NCI-H2171 (cell line): ENCODE measurements at places on chromosomes 12 and 14.

DNA sequence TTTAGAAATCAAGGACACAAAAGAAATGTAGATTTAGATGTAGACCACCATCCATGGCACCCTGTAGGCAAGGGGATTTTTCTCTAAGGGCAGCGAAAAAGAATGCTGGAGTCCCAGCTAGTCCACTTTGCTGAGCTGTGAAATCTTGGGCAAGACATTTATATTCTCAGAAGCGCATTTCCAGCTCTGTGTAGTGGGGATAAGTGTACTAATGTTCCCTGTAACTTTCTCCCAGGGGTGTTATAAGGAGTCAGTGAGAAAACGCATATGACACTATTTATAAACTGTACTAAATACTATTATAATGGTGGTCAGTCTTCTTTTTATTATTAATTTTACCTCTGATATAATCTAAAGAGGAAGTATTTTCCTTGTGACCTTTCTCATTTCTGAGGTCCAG lies 133.4 kb upstream of the FRMD6 start:
- DNase-seq: no peak

- no peak for DNase-seq
Measured at GRCh38 chr14:23099212-23099861, 4.0 kb downstream of the C14orf119 start.

DNA sequence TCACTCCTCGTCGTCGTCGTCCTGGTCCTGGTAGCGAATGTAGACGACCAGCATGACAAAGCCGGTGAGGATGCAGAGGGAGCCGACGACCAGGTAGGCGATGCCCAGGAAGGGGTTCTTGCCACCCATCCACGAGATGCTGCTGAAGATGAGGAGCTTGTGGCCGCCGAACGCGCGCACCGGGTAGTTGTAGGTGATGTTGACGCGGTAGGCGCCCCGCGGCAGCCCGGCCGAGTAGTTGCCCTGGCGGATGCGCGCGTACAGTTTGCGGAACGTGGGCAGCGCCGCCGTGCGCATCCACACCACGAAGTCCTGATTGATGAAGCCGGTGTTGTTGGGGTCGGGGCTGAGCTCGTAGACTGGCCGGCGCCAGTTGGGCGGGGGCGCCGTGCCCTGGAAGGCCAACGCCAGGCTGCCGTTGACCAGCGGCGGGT lies 1.0 kb downstream of the TMEM30B start:
- no peak for DNase-seq

DNA sequence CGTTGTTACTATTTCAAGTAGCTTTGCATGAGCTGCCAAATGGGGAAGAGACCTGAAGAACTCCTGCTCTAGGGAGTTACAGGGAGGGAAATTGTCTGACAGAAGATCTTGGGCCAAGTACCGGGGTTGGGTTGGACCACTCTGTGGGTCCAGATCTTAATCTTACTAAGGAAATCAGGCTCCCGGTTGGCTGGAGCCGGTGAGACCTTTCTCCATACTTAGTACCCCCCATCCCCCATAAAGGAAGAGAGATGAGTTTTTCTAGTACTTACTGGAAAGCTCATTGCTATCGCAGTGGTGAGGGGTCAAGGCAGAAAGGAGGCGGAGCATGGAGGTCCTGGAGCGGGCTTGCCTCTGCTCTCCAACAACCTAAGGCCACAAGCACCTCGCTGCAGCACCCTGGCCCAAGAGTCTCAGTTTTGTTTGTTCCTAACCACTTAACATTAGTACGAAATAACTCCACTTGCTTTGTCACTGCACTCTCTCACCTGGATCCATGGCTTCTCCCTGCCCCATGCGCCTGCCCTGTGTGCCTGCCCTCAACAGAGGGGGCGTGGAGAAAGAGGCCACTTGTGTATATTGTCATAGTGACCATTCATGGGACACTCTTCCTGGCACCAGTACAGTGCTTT lies 6.8 kb upstream of the UNC119B start:
- no peak for DNase-seq

- no peak for DNase-seq
Measured at GRCh38 chr14:101808894-101809670, 47.6 kb downstream of the PPP2R5C start.
